ENCODE measurements at places on chromosomes 5 and 9. TPM values are rescaled to one million over a fixed set of nuclear protein-coding genes. Genes with fewer than 3 reads are reported as not detected.

DNA sequence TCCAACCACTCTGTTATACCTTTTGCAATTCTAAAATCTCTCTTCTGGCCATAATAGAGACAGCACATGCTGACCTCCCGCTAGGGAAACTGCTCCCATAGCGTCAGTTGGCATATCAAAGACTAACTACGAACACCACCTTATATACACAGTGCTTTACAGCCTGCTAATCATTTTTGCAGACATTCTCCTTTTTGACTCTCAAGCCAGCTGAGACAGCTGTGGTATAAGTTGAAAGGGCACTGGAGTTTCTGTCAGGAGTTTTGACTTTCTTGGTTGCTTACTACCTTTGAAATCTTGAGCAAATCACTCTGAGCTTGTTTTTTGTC lies 160.2 kb upstream of the TBCA start:
- H3K36me3 ChIP-seq: no peaks in the 10 kb centered on the region
- no peaks in the 10 kb centered on the region for H3K4me1 ChIP-seq
- no peak overlapping the region for H3K4me3 ChIP-seq
- H3K27me3 ChIP-seq: peaks cover 3% of the 10 kb centered on the region

GRCh38 chr9:37486256-37486615 lies 488 bp downstream of the POLR1E start:
- H3K27me3 ChIP-seq: no peaks in the 10 kb centered on the region
- peak overlapping the region; percentile 76 for H3K27ac ChIP-seq
- H3K36me3 ChIP-seq: peaks cover 20% of the 10 kb centered on the region
- H3K4me1 ChIP-seq: peaks cover 24% of the 10 kb centered on the region

Gene OR13D1
- not detected for total RNA-seq

Gene FBP2
- not detected for total RNA-seq

- H3K27ac ChIP-seq: peak overlapping the region; percentile 97
- DNase-seq: peak; percentile 86
- peaks cover 21% of the 10 kb centered on the region for H3K4me1 ChIP-seq
Observed at GRCh38 chr5:177005619-177006264, 837 bp downstream of the UIMC1 start.

Gene SHB
- 25.3 TPM for total RNA-seq

GRCh38 chr9:75974016-75974766 lies 83.7 kb downstream of the PCSK5 start:
- no peaks in the 10 kb centered on the region for H3K36me3 ChIP-seq
- no peak for DNase-seq
- H3K4me1 ChIP-seq: no peaks in the 10 kb centered on the region
- no peaks in the 10 kb centered on the region for H3K27me3 ChIP-seq
- H3K4me3 ChIP-seq: no peak overlapping the region
- peak overlapping the region; percentile 3 for H3K27ac ChIP-seq

Gene TIMD4
- total RNA-seq: not detected

DNA sequence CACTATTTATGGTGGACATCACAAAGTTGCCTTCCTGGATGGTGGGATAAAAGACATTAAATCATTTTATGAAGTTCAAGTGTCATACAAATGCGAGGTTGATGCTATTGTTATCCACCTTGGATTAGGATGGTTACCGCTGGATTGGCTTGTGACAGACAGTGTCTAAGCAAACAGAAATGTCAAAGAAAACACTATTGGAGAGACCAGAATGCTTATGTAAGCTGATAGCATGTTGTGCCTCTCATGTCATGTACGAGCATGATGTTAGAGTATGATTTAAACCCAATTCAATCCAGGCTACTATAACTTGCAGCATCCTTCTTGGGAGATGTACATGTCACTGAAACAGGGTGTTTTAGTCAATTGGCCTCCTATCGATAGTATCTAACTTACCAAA lies 178.8 kb upstream of the C9orf72 start:
- no peak overlapping the region for H3K4me3 ChIP-seq
- H3K27ac ChIP-seq: no peak overlapping the region
- no peaks in the 10 kb centered on the region for H3K27me3 ChIP-seq
- DNase-seq: no peak

- no peaks in the 10 kb centered on the region for H3K36me3 ChIP-seq
- no peaks in the 10 kb centered on the region for H3K27me3 ChIP-seq
- DNase-seq: no peak
- H3K27ac ChIP-seq: no peak overlapping the region
- H3K4me3 ChIP-seq: no peak overlapping the region
Observed at GRCh38 chr5:58327289-58327688, 132.6 kb downstream of the PLK2 start.

GRCh38 chr5:151745071-151745705 lies 13.2 kb downstream of the ATOX1 start:
- no peak overlapping the region for H3K4me3 ChIP-seq
- H3K27ac ChIP-seq: peak overlapping the region; percentile 29
- no peaks in the 10 kb centered on the region for H3K27me3 ChIP-seq
- peaks cover 48% of the 10 kb centered on the region for H3K36me3 ChIP-seq
- DNase-seq: peak; percentile 60
- H3K4me1 ChIP-seq: peaks cover 33% of the 10 kb centered on the region

- H3K36me3 ChIP-seq: peaks cover 93% of the 10 kb centered on the region
- H3K4me3 ChIP-seq: no peak overlapping the region
Observed at GRCh38 chr9:15469406-15469805, 41.4 kb downstream of the PSIP1 start.

Gene PCDHB4
- 2.2 TPM for total RNA-seq

- no peaks in the 10 kb centered on the region for H3K36me3 ChIP-seq
- no peak overlapping the region for H3K4me3 ChIP-seq
- H3K4me1 ChIP-seq: no peaks in the 10 kb centered on the region
- H3K27me3 ChIP-seq: no peaks in the 10 kb centered on the region
- no peak for DNase-seq
Observed at GRCh38 chr5:10102706-10103497, 146.8 kb downstream of the ATPSCKMT start.

Gene DRD1
- total RNA-seq: 0.62 TPM

Gene TMEFF1
- 0.80 TPM for total RNA-seq

- no peaks in the 10 kb centered on the region for H3K4me1 ChIP-seq
Observed at GRCh38 chr5:157148734-157149615, 6.3 kb upstream of the MED7 start.

Measured in lower lobe of right lung (tissue), 2 donors.